ENCODE measurements at places on chromosomes 2 and 18. TPM values are rescaled to one million over a fixed set of nuclear protein-coding genes. Genes with fewer than 3 reads are reported as not detected.
A peak's percentile ranks its signal among the peaks of the same experiment; 100 is the strongest.

- DNase-seq, result no peak
- H3K27ac ChIP-seq, result peak overlapping the region; percentile 87
- peaks cover 64% of the 10 kb centered on the region for H3K36me3 ChIP-seq
Observed at GRCh38 chr2:101003278-101003775, 1.2 kb downstream of the RPL31 start.

DNA sequence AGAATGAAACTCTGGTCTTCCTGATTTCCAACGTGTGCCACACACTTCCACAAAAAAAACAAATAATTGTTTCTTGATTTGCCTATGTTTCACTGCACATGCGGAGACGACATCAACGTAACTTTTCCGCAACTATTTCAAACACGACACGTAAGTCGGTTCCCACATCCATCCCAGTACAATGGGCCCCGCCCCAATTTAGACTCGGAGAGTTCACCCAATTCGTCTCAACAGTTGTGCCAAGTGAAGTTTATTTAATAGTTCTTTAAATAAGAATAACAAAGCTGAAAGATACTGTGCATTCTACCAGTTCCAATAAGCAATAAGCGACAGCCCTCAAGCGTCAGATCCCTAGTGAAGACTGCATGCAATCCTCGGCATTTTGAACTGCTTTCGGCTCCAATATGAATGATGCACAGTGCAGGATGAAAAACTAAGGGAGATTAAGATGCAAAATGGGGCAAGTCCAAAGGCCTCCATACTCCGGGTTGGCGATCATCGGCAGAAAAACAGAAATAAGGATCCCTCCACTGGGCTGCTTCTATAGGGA is 664 bp downstream of the CCT4 start:
- peak overlapping the region; percentile 99 for H3K27ac ChIP-seq
- peaks cover 26% of the 10 kb centered on the region for H3K4me1 ChIP-seq
- H3K4me3 ChIP-seq, result peak overlapping the region; percentile 99
- no peaks in the 10 kb centered on the region for H3K27me3 ChIP-seq
- H3K36me3 ChIP-seq, result peaks cover 34% of the 10 kb centered on the region
- peak; percentile 39 for DNase-seq

DNA sequence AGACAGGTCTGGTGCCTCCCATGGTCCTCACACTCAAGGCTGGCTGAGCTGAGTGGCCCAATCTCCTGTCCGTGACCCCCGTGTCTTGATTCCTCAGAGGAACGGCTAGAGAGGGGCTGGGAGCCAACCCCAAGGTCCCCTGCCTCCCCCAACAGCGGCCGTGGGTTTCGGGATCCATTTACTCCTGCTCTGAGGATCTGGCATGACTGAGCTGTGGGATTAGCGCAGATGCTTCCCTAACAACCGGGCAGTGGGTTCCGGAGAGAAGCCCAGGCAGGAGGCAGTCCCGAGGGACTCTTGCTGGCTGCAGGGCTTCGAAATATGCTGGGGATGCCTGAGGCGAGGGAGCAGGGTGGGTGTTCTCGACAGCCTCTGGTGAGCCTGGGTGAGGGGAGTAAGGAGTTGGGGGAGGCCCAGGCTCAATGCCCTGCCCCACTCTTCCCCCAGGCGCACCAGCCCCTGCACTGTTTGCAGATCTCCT is 18.9 kb downstream of the GPR35 start:
- no peak overlapping the region for H3K27ac ChIP-seq
- H3K27me3 ChIP-seq, result peaks cover 16% of the 10 kb centered on the region
- H3K4me1 ChIP-seq, result peaks cover 2% of the 10 kb centered on the region
- no peak overlapping the region for H3K4me3 ChIP-seq

DNA sequence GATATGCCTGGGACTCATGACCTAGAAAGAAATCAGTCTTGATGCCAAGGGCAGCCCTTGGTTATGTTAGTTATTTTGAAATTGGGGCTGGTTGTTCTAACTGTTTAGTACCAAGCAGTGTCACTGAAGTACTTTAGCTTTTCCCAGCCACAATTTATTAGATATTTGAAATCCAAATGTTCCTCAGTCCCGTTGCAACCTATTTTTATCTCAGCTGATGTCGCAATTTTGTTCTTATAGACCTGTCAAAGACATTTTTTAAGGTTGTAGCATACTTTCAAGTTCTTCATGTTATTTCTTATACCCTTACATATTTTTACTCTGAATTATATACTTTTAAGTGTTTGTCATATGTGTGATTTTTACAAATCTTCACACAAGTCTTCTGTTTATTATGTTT is 100.1 kb downstream of the LRP1B start:
- no peaks in the 10 kb centered on the region for H3K36me3 ChIP-seq
- H3K4me3 ChIP-seq, result no peak overlapping the region
- H3K4me1 ChIP-seq, result no peaks in the 10 kb centered on the region
- no peak overlapping the region for H3K27ac ChIP-seq

DNA sequence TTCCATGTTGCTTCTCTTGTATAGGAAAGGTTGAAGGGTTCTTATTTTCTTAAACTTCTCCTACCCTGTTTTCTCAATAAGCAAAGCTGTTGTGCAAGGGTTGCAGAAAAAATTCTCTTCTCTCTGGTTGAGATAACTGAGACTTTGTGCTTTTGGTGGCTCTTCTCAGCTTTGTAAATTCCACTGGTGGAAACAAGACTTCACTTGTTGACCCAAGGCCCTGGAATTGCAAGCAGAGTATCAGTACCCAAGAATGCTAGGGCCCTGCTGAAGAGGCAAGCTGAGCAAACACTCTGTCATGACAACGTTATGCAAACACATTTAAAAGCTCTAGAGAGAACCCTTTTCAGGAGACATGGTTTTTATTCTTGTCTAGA is 294.7 kb upstream of the EPAS1 start:
- H3K36me3 ChIP-seq, result peaks cover 12% of the 10 kb centered on the region
- H3K4me1 ChIP-seq, result no peaks in the 10 kb centered on the region
- no peak overlapping the region for H3K27ac ChIP-seq
- no peak overlapping the region for H3K4me3 ChIP-seq

GRCh38 chr2:3779496-3780049 is 76.2 kb downstream of the DCDC2C start:
- no peaks in the 10 kb centered on the region for H3K36me3 ChIP-seq
- H3K27ac ChIP-seq, result no peak overlapping the region
- peaks cover 10% of the 10 kb centered on the region for H3K4me1 ChIP-seq
- H3K4me3 ChIP-seq, result no peak overlapping the region
- peaks cover 7% of the 10 kb centered on the region for H3K27me3 ChIP-seq

GRCh38 chr2:227323818-227324217 is 1.2 kb upstream of the MFF start:
- H3K27ac ChIP-seq, result no peak overlapping the region
- H3K4me3 ChIP-seq, result peak overlapping the region; percentile 90
- H3K36me3 ChIP-seq, result peaks cover 4% of the 10 kb centered on the region
- H3K4me1 ChIP-seq, result peaks cover 32% of the 10 kb centered on the region
- no peak for DNase-seq

DNA sequence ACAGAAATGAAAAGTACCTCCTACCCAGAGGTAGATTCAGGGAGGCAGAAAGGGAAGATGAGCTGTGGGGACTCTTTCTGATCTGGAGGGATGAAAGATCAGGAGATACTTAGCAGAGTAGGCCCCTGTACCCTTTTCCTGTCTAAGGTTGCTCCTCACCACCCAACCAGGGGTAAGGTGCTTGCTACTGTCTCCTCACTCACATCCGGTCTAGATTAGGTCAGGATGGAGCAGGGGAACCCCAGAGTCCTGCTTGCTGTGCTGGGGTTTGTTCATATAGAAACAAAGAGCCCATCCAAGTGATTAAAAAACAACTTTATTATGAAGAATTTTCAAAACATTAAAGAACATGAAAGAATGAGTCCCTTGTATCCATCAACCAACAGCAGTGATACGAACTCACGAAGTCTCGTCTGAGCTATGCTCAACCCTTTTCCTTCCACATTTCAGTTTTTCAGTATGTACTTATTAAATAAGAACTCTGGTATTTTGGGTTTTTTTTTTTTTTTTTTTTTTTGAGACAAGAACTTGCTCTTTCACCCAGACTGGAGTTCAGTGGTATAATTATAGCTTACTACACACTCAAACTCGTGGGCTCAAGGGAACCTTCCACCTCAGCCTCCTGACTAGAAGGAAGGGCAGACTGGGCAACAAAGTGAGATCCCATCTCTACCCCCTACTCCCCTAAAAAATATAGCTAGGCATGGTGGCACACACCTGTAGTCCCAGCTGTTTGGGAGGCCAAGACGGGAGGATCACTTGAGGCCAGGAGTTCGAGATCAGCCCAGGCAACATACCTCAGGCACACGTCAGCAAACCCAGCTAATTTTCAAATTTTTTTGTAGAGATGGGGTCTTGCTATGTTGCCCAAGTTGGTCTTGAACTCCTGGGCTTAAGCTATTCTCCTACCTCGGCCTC is 28.5 kb upstream of the MCFD2 start:
- peaks cover 33% of the 10 kb centered on the region for H3K36me3 ChIP-seq
- DNase-seq, result peak; percentile 89

- no peak for DNase-seq
- no peaks in the 10 kb centered on the region for H3K36me3 ChIP-seq
- H3K27ac ChIP-seq, result no peak overlapping the region
- peaks cover 23% of the 10 kb centered on the region for H3K27me3 ChIP-seq
- no peaks in the 10 kb centered on the region for H3K4me1 ChIP-seq
- H3K4me3 ChIP-seq, result no peak overlapping the region
Observed at GRCh38 chr2:128663371-128664050, 344.8 kb upstream of the HS6ST1 start.

GRCh38 chr2:183490914-183491313 is 366.7 kb downstream of the NUP35 start:
- H3K27ac ChIP-seq, result no peak overlapping the region
- H3K27me3 ChIP-seq, result no peaks in the 10 kb centered on the region
- H3K4me3 ChIP-seq, result no peak overlapping the region
- H3K4me1 ChIP-seq, result no peaks in the 10 kb centered on the region
- no peaks in the 10 kb centered on the region for H3K36me3 ChIP-seq

DNA sequence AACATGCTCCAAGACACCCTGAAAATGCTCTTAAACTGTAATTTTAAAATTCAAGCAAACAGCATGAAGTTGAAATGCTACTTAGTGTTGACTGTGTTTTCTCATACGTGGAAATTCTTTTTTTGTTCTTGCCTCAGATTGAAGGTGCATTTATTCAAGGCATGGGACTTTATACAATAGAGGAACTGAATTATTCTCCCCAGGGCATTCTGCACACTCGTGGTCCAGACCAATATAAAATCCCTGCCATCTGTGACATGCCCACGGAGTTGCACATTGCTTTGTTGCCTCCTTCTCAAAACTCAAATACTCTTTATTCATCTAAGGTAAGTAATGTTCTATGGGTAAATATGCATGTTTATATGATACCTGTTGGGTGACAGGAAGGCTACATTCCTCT is 82.7 kb downstream of the AOX1 start:
- peaks cover 3% of the 10 kb centered on the region for H3K27me3 ChIP-seq
- H3K4me3 ChIP-seq, result no peak overlapping the region

GRCh38 chr2:64799592-64800252 is 146.0 kb upstream of the SERTAD2 start:
- H3K27me3 ChIP-seq, result no peaks in the 10 kb centered on the region
- H3K27ac ChIP-seq, result no peak overlapping the region
- H3K36me3 ChIP-seq, result no peaks in the 10 kb centered on the region

GRCh38 chr2:50221106-50221505 is 810.8 kb downstream of the NRXN1 start:
- H3K27ac ChIP-seq, result no peak overlapping the region
- no peaks in the 10 kb centered on the region for H3K27me3 ChIP-seq

- H3K4me3 ChIP-seq, result peak overlapping the region; percentile 92
- H3K27me3 ChIP-seq, result no peaks in the 10 kb centered on the region
- peak overlapping the region; percentile 96 for H3K27ac ChIP-seq
- H3K36me3 ChIP-seq, result peaks cover 12% of the 10 kb centered on the region
- H3K4me1 ChIP-seq, result peaks cover 62% of the 10 kb centered on the region
- peak; percentile 46 for DNase-seq
Observed at GRCh38 chr2:161138429-161138828, 21.8 kb upstream of the TANK start.

- no peak for DNase-seq
- no peak overlapping the region for H3K4me3 ChIP-seq
- no peak overlapping the region for H3K27ac ChIP-seq
- peaks cover 8% of the 10 kb centered on the region for H3K4me1 ChIP-seq
- peaks cover 5% of the 10 kb centered on the region for H3K27me3 ChIP-seq
Observed at GRCh38 chr18:326846-327245, 59.0 kb upstream of the THOC1 start.

DNA sequence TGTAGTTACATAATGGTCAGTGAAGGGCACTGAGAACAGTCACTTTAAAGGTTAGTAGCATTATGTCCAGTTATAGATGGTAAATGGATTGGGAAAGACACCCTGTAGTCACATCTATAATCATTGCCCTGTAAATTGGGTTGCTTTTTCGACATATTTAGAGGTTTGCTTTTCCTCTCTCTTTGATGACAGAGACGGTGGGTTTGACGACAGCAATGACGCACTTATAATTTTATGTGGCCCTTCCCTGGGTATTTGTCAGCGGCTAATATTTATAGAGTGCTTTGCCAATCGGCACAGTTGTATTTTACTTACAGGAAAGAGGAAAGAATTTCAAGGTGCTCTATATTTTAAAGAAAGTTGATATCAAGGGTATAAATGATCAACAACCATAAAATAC is 2.8 kb downstream of the CPS1 start:
- H3K27ac ChIP-seq, result no peak overlapping the region
- no peaks in the 10 kb centered on the region for H3K36me3 ChIP-seq
- no peak overlapping the region for H3K4me3 ChIP-seq
- H3K27me3 ChIP-seq, result no peaks in the 10 kb centered on the region

- DNase-seq, result no peak
- no peak overlapping the region for H3K27ac ChIP-seq
- peaks cover 4% of the 10 kb centered on the region for H3K27me3 ChIP-seq
Observed at GRCh38 chr2:231542136-231542535, 11.9 kb upstream of the NMUR1 start.

DNA sequence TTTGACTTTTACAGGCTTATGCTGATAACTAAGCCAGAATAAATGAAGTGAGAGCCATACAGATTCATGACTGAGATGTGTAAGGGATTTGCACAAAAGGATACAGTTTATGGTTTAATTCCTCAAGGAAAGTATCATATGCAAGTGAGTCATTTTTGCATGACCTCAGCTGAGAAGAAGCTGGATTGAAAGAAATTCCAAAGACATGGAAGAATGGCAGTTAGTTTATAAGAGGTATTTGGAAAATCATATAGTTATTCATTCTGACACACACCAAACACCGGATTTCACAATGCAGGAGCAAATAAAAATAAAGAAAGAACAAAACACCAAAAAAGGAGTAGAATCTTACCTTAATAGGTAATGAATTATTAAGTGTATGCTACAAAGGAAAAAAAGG is 83.2 kb upstream of the RND3 start:
- H3K27me3 ChIP-seq, result no peaks in the 10 kb centered on the region
- H3K4me1 ChIP-seq, result no peaks in the 10 kb centered on the region
- H3K36me3 ChIP-seq, result no peaks in the 10 kb centered on the region
- DNase-seq, result no peak
- no peak overlapping the region for H3K27ac ChIP-seq

GRCh38 chr2:70103531-70104061 is 16.3 kb downstream of the PCBP1 start:
- H3K4me1 ChIP-seq, result peaks cover 53% of the 10 kb centered on the region
- peak overlapping the region; percentile 70 for H3K4me3 ChIP-seq
- no peaks in the 10 kb centered on the region for H3K27me3 ChIP-seq
- H3K27ac ChIP-seq, result peak overlapping the region; percentile 95
- DNase-seq, result peak; percentile 58

- H3K4me3 ChIP-seq, result no peak overlapping the region
- H3K36me3 ChIP-seq, result no peaks in the 10 kb centered on the region
- H3K4me1 ChIP-seq, result no peaks in the 10 kb centered on the region
- H3K27me3 ChIP-seq, result peaks cover 10% of the 10 kb centered on the region
Observed at GRCh38 chr2:120629241-120629895, 106.3 kb upstream of the GLI2 start.

SIX3 gene
- total RNA-seq, result not detected

TYMS gene
- total RNA-seq, result 281 TPM

ONECUT2 gene
- 0.02 TPM for total RNA-seq

TDRD15 gene
- total RNA-seq, result not detected

IL36RN gene
- total RNA-seq, result not detected

MAP3K19 gene
- not detected for total RNA-seq

MAP3K2 gene
- total RNA-seq, result 33.4 TPM

KRTCAP3 gene
- total RNA-seq, result 5.4 TPM

AOX1 gene
- total RNA-seq, result 0.38 TPM

Measured in activated CD4-positive, alpha-beta memory T cell treated with anti-CD3 and anti-CD28 coated beads for 36 hours (primary cell).